ENCODE measurements at places on chromosomes 4 and X.

- peak; percentile 91 for DNase-seq
These were observed 240.6 kb downstream of the AFAP1 start for GRCh38 chr4:7699031-7699430.

DNA sequence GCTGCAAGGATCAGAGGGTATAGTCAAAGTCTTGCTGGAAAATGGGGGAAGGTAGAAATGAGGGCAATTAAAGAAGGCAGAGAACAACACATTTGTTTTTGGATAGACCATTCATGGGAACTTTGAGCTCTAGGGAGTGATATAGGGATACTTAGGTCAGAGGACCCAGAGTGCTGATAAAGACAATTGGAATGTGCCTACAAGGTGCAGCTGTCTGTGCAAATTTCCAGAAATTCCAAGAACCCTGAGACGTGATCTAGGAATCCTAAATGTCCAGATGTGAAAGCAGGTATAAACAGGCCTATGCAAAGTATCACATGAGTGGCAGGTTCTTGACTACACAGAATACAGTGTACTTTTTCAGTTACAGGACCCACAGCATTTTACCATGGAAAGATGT lies 24.2 kb downstream of the FNIP2 start:
- no peak for DNase-seq

DNA sequence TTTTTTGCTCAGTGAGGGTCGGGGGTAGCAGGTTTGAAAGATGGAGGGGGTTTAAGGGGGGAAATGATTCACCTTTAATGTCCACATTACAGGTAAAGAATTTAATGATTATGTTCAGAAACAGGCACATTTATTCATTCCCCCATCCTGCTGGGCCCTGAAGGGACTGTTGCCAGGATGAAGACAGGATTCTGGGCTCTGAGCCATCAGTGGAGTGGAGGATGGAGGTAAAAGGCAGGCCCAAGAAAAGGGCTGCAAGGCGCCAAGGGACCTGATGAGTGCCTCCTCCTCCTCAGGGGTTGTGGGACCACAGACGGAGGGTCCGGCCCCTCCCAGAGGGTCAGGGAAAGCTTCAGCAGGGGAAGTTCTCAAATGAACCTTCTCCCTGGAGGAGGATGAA lies 40.4 kb upstream of the PROM1 start:
- DNase-seq = no peak

DNA sequence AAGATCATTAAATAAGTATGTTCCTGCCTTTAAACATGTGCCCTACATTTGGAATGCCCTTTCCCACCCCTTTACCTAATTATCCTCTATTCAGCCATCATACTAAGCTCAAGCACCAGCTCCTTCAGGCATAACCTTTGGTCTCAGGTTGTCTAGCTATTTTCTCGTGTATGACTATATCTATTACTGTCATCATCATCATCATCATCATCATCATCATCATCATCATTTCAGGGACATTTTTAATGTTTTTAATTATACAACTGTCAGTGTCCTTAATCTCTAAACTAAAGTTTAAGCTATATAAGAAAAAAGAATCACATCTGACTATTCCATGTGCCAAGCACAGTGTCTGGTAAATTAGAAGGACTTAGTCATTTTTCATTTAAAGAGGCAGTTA lies 214.6 kb upstream of the CTSO start:
- DNase-seq = no peak

GRCh38 chr4:2045518-2045951 lies 13.6 kb upstream of the NAT8L start:
- peak; percentile 14 for DNase-seq

DNA sequence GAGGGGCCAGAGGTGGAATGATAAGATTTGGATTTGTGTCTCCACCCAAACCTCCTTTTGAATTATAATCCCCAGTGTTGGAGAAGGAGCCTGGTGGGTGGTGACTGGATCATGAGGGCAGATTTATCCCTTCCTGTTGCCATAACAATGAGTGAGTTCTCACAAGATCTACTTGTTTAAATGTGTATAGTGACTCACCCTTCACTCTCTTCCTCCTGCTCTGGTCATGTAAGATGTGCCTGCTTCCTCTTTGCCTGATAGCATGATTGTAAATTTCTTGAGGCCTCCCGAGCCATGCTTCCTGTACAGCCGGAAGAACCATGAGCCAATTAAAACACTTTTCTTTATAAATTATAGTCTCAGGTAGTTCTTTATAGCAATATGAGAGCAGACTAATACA lies 348.6 kb downstream of the AR start:
- DNase-seq = no peak

DNA sequence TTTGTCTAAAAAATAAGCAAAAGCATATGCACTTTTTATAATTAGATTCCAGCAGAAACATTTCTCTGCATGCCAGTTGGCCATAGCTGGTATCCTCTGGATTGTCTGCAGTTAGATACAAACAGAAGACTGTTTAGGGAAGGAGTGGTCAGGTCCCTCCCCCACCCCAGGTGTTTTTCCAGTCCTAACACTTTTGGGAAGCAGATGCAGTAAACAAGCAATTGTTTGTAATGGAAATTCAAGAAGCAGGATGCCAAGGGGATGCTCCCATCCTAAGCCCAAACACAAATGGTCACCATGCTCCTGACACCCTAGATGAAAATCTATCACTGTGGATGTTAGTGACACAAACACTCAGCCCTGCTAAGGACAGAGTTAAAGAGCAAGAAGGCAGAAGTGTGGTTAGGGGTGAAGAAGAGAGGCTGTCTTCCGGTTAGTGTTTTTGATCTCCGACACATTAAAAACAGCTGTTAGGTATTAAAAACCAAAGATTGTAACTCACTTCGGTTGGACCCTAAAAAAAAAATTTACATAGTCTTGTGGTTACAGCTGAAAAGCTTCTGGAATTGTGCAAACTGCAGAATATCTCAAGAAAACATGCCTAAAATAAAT lies 7.9 kb downstream of the LEF1 start:
- no peak for DNase-seq

GRCh38 chrX:41512394-41512793 lies 65.3 kb downstream of the NYX start:
- DNase-seq = no peak

GRCh38 chrX:107674480-107675364 lies 46.4 kb downstream of the PRPS1 start:
- no peak for DNase-seq

GRCh38 chr4:106369456-106370060 lies 980 bp upstream of the GIMD1 start:
- DNase-seq = peak; percentile 48

- no peak for DNase-seq
These were observed 43.9 kb downstream of the ZNF280C start for GRCh38 chrX:130224810-130225209.

GRCh38 chr4:80619070-80619674 lies 283.6 kb downstream of the CFAP299 start:
- DNase-seq = no peak

DNA sequence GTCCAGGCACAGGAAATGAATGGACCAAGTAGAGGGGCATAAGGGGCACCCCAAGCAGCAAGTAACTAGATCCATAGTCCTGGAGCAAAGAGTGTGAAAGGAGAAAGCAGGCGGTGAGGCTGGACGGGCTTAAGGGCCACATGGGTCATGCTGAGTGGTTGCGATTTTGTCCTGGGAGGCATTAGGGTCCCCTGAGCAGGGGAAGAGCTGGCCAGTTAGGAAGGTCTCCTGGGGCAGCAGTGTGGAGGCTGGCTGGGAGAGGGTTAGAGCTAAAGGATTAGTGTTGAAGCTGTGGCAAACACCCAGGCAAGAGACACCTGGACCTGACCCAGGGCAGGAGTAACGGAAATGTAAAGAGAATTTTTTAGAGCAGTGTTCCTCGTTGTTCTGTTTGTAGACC lies 26.5 kb downstream of the MYOZ2 start:
- no peak for DNase-seq

GRCh38 chrX:109889289-109890006 lies 113.5 kb upstream of the TMEM164 start:
- peak; percentile 29 for DNase-seq

DNA sequence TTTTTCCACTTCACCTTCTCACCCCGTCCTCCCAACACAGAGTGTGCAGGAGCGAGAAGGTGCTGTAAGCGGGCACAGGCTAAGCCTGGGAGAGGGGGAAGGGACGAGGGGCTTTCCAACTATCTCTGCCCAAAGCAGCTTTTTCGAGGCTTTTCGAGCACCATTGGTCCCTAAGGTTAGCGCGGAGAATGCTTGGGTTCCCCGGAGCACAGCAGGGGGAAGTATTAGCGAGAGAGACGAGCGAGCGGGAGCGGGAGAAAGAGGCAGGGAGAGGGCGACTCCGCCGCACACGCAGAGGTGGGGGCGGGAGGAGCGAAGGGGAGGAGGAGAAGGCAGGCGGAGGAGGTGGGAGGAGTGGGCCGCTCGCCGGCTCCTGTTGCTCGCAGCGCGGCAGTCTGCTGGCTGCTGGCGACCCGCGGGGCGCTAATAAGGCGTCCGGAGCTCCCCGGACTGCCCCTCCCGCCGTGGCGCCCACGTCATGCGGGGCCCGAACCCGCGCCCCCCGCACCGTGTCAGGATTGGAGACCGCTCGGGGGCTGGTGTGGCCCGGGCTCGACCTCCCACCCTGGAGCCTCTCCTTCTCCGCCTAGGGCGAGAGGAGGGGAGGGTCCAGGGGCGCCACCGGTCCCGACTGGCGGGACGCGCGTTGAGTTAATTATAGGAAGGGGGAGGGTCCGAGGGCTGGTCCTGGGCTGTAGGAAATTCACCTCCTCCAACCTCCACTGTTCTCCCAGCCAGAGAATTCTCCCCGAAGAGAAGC lies at the start of gene ADAMTS3:
Gene ADAMTS3, minus strand, starts transcription at position 263 of the 760 bp plus-strand sequence. CDS start 459 bp downstream, outside the sequence.
- peak; percentile 68 for DNase-seq

DNA sequence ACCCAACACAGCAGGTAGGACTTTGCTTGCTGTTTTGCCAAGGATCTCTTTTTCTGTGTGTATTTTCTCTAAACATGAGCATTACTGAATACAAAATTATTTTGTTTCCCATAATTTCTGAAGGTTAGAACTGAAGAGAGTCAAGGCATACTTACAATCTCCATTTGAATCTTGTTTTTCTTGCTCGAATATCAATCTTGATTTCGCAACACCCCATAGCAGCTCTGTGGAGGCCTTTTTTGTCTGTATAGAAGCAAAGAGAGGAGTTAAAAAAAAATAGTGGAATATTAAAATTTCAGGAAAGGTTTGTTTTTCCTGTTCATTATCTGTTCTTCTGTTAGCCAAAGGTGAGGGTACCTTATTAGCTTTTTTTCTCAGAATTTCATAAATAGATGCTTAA lies 92.9 kb downstream of the TNIP2 start:
- no peak for DNase-seq

DNA sequence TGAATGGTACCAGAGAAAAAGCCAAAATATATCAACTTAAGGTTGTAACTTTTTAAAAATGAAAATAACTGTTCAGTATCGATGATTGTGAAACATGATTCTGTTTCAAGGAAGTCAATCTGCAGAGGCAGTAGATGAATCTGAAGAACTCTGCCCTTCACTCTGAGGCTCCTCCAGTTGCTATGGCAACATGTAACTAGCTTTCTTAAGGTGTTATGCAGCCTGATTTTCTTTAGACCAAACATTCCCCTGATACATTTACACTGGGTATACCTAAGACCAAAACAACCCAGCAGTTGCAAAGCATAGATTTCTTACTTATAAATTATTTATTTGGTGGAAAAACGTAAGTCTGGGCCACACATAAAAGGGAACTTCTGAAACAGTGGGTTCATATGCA lies 133.6 kb upstream of the RASGEF1B start:
- no peak for DNase-seq
